Endodermal cell (in vitro differentiated cells): ENCODE measurements at places on chromosomes 7 and 10. TPM values are rescaled to one million over a fixed set of nuclear protein-coding genes. Genes with fewer than 3 reads are reported as not detected.

- no peak for DNase-seq
Measured at GRCh38 chr10:12638781-12639180, 289.4 kb downstream of the CAMK1D start.

- DNase-seq = peak; percentile 55
Measured at GRCh38 chr7:157682064-157682945, 345.5 kb downstream of the DNAJB6 start.

ASAH2 gene
- 4.6 and 5.2 TPM in 2 replicates for total RNA-seq

DNA sequence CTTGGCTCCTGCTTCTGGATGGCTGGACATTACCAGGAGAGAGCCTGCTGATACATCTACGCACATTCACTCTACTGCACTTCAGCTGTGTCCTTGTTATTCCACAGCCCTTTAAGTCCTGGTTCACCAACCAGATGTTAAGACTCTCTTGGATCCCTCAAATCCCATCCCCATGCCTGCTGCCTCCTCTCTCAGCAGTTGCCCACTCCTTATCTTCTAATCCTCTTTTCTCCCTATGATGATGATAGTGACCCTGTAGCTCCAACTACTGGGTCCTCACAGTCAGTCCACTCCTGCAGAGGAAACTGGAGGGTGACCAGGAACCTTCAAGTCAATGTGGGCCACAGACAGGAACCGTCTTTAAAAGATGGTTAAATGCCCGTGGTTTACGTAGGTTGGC, 96.3 kb upstream of the PDCD4 start:
- DNase-seq = no peak

- DNase-seq = no peak
Measured at GRCh38 chr10:121091961-121092719, 241.0 kb downstream of the WDR11 start.

DNA sequence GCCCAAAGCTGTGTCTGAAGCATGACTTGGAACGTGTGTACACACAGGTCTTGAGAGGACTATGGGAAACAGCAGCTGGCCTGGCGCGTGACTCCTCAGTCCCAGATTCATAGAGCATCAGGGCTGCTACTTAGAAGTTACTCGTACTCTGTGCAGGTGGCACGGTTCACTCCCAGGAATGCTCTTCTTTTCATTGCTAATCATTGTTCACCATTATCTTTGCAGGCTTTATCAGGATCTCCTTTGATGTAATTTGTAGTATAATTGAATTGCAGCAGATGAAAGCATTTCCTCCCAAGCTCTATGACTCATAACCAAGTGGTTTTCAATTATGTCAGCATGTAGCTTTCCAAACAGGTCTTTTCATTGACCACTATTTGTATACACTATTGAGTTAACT, 938.9 kb downstream of the NRG3 start:
- no peak for DNase-seq

DNA sequence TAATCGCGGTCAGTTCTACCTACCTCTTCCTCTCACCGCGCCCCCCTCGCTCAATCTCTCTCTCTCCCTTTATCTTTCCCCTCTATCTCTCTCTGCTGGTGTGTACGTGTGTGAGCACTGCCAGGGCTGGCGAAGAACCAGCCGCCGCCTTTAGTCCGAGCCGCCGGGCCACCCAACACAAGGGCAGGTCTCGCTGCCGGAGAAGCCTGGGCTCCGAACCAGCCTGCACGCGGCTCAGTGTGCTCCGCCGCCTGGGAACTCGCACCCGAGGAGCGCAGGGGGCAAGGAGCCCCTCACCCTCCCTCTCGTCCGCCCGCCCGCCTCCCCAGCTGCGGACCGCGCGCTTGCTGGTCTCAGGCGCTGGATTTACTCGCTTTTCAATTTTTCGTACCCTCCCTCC, 1.7 kb downstream of the NXPH1 start:
- peak; percentile 65 for DNase-seq

C7orf33 gene
- total RNA-seq = not detected in 2 replicates

ZNF485 gene
- 1.6 to 4.6 TPM (median 3.6 TPM) in 3 replicates for total RNA-seq

DNA sequence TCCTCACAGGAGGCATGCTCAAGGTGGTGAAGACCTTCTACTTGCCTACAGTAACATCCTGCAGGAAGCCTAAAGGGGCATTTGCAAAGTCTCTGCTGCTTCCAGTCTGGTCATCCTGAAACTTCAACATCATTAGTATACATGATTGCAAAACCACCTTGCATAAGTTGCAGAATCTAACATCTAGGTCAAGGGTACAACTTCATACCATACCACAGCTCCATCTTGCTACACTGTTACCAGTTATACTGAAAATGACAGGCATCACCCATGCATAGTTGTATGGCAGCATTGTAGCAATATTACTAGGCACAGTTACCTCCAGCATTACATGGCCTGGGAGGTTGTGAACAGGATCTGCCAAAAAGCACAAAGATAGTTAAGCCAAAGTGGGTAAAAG, 13.7 kb upstream of the MACROH2A2 start:
- DNase-seq = no peak

COL13A1 gene
- total RNA-seq = 15.5 to 25.2 TPM (median 15.9 TPM) in 3 replicates

ACSM6 gene
- not detected in 2 replicates for total RNA-seq

- no peak for DNase-seq
Measured at GRCh38 chr10:5618829-5619228, 47.6 kb downstream of the ASB13 start.

GRCh38 chr7:105296491-105296890, 92.2 kb downstream of the SRPK2 start:
- DNase-seq = no peak

DNA sequence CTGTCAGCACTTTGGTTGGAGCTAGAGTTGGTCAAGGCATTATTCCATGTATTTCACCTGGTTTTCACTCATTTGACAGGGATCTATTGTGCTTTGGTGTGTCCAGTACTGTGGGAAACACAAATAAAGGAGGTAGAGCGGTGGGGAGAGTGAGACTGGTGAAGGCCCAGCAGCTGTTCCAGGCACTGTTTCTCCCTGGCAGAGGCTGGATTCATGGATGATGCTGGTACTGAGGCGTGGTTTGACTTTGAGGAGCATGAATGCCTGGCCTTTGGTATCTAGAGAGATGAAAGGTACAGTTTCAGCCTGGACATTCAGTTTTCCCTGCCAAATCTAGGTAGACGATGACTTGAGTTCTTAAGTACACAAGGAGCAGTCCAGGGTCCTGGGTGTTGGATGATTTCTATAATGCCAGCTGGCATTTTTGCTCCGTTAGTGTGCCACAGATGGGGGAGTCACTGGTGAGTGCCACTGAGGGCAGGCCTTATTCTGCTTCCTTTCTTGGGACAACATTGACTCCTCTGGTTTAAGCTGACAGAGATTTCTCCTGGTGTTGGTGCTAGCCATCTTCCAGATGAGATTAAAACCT, 162.2 kb upstream of the BMPER start:
- no peak for DNase-seq

- DNase-seq = peak; percentile 48
Measured at GRCh38 chr7:115526278-115526677, 504.3 kb downstream of the TFEC start.

DNA sequence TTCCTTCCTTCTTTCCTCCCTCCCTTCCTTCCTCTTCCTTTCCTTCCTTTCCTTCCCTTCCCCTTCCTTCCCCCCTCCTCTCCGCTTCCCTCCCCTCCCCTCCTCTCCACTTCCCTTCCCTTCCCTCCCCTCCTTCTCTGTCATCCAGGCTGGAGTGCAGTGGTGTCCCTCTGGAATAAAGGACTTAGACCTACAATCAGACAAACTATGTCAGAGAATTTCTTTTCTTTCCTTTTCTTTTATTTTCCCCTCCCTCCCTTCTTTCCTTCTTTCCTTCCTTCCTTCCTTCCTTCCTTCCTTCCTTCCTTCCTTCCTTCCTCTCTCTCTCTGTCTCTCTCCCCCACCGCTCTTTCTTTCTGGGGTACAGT, 242.2 kb downstream of the GATA3 start:
- DNase-seq = no peak

DNA sequence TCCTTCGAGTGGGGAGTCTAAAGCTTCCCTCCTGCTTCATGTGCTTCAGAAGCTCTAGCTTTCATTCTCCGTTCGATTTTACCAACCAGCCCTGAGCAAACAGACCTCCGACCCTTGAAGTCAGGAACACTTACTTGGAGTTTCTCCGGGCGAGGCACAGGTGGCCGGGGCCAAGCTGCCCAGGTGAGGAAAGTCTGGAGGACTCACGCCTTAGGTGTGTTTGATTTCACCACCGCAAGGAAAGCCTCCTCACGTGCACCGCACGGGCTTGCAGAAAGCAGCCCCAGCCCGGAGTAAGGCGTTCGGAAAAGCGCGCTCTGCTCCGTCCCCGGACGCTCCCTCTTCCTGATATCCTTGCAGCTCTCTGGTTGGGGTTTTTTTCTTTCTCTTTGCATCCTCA, 30.1 kb upstream of the CNPY1 start:
- DNase-seq = peak; percentile 37

GRCh38 chr10:101111547-101111946, 19.6 kb upstream of the TLX1 start:
- DNase-seq = no peak

DNA sequence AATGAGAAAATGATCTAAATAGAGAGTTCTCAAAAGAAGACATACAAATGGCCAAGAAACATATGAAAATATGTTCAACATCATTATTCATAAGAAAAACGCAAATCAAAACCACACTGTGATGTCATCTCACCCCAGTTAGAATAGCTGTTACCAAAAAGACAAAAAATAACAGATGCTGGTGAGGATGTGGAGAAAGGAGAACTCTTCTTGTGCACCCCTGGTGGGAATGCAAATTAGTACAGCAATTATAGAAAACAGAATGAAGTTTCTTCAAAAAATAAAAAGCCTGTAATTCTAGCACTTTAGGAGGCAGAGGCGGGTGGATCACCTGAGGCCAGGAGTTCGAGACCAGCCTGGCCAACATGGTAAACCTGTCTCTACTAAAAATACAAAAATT, 199.3 kb downstream of the PARD3 start:
- no peak for DNase-seq

GRCh38 chr7:101588131-101588935, 40.8 kb downstream of the MYL10 start:
- no peak for DNase-seq

CUZD1 gene
- not detected in 3 replicates for total RNA-seq

- DNase-seq = no peak
Measured at GRCh38 chr7:130993671-130994365, 259.8 kb upstream of the KLF14 start.
